ENCODE measurements at places on chromosomes 5 and 9.

DNA sequence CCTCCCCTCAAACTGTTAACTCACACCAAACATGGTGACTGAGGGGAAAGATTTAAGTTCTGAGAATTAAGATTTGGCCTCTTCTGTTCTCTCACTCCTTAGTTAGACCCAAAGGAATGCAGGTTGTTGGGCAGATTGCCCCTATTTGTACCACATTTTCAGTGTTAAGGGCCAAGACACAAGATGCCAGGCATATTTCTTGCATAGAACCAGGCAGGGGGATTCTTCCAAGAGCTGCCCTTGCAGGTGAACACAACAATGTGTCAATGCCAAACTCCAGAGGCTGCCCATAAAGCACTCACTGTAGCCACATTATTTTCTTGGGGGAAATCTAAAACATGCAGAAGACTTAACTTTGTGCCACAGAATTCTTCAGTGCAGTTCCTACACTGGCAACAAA lies 14.7 kb downstream of the MPDZ start:
- no peak for DNase-seq

DNA sequence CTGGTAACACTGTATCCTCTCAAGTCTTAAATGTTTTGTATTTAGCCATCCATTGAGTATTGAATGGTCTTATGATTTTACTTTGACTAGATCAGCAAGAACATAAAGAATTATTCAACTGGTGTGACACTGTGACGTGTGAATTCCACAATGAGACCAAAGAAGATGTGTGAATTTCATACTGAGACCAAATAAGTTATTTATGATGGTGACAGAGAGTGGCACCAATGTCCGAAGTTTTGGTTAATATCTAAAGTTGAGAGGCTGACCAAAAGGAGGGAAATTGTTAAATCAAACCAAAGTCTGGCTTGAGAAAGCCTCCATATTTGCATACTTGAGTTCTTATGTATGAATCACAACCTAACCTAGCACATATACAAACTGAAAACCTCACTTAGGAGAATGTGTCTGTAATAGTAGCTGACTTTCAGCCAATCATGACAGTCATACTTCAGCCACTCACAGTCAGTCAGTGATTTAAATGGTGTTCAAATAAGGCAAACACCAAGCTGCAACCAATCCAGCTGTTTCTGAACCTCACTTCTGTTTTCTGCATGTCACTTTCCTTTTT lies 31.5 kb upstream of the FAM170A start:
- no peak for DNase-seq

DNA sequence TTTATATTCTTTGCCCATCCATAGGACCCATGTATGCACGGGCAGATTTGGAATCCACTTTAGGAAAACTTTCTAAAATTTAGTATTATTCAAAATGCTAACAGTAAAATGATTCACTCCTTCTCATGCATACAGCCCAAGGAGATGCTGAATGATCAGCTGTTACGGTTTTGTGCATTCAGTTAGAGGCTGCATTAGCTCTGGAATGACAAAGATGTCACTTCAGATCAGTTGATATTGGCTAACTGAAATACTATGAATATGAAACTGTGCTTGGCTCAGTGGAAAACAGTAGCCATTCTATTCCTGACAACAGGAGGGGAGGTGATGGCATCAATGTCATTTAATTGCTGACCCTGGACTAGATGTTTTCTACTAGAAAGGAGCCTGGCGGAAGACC lies 560.7 kb downstream of the ZNF608 start:
- DNase-seq = no peak

DNA sequence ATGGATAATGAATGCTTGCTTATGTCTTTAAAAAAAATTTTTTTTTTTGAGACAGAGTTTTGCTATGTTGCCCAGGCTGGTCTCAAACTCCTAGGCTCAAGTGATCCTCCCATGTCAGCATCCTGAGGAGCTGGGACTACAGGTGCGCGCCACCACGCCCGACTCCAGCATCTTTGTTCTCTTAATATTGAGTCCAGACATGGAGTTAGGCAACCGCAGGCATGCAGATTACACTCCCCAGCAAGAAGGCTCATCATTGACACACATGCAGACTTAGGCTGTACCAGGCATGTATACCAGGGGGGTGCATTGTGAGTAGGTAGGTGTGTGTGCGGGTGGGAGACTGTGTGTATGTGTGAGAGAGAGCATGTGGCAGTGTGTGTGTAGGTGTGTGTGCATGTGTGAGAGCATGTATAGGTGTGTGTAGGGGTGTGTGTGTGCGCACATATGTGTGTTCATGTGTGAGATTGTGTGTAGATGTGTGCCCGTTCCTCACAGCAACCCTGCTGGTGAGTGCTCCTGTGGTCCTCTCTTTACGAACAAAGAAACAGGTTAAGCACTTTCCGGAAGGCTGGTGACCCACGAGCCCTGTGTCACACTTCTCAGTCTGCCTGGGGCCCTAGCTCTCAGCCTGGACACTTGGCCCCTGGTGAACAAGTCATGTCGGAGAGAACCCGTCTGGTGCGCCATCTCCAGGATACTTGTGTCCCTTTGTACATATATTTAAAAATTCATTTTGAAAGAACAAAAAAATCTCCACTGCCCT lies 6.2 kb downstream of the OBP2B start:
- no peak for DNase-seq

DNA sequence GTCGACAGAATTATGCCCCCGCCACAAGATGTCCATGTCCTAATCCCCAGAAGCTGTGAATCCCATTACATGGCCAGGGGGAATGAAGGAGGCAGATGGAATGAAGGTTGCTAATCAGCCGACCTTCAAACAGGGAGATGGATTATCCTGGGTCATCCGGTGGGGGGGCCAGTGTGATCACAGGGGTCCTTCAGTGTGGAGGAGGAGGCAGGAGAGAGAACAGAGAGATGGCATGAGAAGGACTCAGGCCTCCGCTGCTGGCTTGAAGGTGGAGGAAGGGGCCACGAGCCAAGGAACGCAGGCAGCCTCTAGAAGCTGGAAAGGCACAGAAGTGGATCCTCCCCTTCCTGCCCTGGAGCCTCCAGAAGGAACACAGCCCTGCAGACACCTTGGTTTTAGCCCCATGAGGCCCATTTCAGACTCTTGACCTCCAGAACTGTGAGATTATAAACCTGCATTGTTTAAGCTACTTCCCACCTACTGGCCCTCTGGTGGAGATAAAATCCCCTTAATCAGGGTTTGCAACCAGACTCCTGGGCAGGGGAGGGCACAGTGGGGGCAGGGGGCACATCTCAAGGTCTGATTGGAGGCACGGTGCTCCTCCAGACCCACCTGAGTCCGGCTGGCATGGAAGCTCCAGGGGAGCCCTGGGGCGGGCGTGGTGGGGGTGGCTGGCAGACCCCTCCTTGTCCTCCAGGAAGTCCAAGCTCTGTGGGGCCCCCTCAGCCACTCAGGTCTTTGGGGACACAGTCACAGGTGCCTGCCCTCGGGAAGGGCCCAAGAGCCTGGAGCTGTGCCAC lies 13.8 kb downstream of the PTGES2 start:
- no peak for DNase-seq

GRCh38 chr9:120914953-120915352 lies 11.6 kb downstream of the TRAF1 start:
- no peak for DNase-seq

- DNase-seq = no peak
Observed at GRCh38 chr9:129108083-129108804, 2.3 kb downstream of the CRAT start.

GRCh38 chr5:87551911-87552310 lies 139.2 kb upstream of the CCNH start:
- no peak for DNase-seq

DNA sequence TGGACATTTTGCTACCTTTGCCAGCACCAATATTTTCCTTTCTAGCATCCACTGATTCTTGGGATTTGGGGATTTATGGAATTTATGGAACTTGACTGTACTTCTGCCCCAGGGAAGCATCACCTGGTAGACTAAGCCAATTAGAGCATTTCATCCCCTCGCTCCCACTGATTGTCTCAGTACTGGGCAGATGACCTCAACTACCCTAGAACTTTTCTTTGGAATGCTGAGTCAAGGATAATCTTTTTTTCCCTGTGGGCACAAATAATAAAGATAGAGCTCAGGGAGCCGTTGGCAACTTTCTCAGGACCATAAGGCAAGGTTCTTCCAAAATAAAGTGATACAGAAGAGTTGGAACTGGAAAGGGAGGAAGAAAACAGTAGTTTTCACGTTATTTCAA lies 438.4 kb downstream of the PLK2 start:
- no peak for DNase-seq

- no peak for DNase-seq
Observed at GRCh38 chr9:133844881-133845410, 106.8 kb upstream of the SARDH start.

DNA sequence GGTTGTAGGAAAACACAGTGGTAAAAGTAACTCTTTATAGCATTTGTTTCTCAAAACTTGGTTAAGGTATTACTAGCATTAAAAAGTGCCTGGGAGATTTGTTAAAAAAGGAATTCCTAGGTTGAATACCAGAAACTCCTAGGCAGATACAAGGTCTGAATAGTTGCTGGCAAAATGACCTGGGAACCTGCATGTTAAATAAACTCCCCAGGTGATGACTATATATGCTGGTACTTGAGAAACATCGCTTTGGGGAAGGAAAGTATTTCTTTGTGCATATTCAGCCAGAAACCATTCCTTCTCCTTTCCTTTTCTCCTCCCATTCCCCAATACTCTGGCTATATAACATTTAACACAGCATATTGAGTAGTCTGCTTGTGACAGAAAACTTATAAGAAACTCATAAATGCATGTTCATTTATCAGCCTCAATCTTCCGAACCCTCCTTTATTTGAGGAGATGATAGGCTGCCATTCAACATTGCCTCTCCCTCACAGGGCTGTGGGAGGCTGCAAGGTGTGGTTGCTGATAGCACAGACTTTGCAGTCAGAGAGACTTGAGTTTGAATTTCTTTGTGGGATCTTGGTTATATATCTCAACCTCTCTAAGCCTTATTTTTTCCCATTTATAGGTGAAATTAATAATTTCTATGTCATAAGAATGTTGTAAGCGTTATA lies 28.7 kb downstream of the PCSK1 start:
- no peak for DNase-seq

- DNase-seq = no peak
Observed at GRCh38 chr5:125440905-125441304, 694.5 kb upstream of the ZNF608 start.

- DNase-seq = no peak
Observed at GRCh38 chr9:115285836-115286235, 167.9 kb upstream of the TNC start.

GRCh38 chr5:8538821-8539220 lies 669.9 kb downstream of the MTRR start:
- DNase-seq = no peak

DNA sequence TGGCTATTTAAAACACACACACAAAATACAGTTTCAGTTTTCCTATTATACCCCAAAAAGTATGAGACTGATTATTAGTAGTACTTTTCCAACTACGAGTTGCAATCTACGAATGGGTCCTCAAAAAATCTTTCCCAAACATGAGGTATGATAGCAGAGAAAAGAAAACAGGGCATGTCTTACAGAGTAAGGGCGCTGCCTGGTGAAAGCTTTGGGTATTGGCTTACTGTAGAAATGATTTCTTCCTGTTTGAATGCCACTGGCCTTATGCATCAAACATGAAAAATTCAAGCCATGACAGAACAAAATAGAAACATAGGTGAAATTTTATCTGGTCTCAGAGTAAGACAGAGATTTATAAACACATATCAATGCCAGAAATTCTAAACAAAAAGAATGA lies 448.0 kb downstream of the SPOCK1 start:
- DNase-seq = no peak

DNA sequence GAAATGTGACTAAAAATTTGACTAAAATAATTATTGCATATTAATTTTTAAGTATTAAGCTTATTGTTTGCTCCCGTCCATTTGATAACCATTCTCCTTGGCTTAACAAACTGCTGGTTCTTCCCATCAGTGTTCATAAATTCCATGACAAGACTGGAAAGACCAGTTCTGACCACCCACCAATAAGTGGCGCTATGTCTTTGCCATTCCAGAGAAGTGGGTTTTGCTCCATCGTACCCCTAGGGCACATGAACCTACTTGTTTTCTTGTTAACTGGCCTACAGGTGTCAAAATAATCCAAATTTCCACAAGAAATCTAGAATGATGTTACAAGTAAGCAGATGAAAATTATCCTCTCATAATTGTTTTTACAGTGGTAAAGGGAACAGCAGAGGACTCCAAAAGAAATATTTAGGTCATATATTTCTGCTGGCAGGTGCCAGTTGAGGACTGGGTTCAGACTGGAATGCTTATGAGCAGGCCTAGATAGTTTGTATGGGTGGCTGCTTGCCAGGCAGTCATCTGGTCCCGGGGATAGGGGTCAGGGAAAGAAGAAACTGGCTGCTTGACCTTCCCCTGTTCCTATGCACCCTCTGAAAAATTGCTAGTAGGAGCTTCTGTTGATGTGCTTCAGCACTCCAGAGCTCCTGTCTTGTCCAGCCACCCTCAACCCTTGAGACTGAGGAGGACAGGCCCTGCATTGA lies 283.1 kb upstream of the ADAMTSL1 start:
- DNase-seq = no peak

DNA sequence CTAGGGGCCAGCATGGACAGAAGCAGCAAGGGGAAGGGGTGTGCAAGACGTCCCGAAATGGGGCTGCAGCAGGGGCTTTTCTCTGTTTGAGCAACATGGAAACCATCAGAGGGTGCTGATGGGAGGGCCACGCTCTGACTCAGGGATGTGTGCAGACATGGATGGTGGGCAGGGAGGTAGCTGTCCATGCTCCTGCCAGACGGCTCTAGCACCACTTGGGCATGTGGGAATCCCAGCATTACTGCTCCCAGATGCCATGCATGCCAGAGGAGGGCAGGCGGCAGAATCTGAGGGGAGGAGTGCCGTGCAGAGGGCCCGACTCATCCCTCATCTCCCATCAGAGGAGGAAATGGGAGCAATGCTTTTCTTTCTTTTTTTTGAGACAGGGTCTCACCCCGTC lies 45.6 kb upstream of the SLC25A51 start:
- DNase-seq = no peak

GRCh38 chr9:111992523-111992922 lies 95.9 kb downstream of the UGCG start:
- DNase-seq = no peak

GRCh38 chr5:132797651-132798050 lies 15.5 kb upstream of the SOWAHA start:
- no peak for DNase-seq

DNA sequence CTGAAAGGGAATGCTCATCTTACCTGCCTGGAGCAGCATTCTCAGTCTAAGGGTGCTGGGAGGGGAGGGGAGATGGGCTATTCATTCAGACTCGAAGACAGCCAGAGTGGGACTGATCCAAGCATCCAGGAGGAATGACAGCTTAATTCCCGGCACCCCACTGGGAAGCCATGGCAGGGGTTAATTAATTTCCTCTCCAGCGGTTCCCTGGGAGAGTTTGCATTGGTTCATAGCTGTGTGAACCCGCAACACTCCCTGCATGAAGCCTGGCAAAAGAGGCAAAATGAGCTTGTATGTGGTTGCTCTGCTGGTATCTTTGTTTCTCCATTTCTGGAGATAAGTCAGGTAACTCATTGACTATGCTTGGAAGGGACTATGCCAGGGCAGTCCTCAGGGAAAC lies 401.0 kb upstream of the SLC24A2 start:
- DNase-seq = no peak

GRCh38 chr5:154189819-154190594 lies 526 bp upstream of the GALNT10 start:
- DNase-seq = no peak

DNA sequence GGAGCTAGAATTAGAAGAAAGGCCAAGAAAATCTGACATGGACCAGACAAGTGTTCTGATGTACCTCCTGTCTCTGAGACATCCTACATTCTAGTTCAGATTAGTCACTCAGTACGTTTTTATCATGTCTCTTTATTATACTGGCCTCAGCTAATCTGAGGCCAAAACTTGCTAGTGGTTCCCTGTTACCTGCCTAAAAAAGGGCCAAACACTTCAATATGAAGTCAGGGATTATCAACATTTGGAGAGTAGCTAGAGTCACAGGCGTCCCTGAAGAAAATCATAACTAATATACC lies 587.4 kb downstream of the PRELID2 start:
- DNase-seq = no peak
